ENCODE measurements at places on chromosomes 7 and 10.

- no peak for DNase-seq
These were observed 97.5 kb downstream of the GNAT3 start for GRCh38 chr7:80414331-80414730.

DNA sequence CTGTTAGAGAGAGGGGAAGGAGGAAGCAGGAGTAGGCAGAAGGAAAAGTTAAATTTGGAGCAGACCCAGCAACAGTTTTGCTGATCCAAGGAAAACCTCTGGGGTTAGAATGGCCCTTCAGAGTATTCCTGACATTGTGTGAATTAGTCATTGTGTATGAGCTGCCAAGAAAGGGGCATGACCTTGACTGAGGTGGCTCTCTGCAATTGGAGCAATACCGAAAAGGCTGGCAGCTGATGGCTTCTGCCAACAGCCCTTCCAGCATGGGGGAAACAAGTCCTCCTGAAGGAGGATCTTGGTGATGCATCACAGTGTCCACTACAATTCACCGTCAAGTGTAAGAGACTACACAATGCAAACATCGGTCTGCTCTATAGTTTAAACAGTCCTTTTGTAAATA lies 20.6 kb upstream of the WASL start:
- peak; percentile 60 for DNase-seq

DNA sequence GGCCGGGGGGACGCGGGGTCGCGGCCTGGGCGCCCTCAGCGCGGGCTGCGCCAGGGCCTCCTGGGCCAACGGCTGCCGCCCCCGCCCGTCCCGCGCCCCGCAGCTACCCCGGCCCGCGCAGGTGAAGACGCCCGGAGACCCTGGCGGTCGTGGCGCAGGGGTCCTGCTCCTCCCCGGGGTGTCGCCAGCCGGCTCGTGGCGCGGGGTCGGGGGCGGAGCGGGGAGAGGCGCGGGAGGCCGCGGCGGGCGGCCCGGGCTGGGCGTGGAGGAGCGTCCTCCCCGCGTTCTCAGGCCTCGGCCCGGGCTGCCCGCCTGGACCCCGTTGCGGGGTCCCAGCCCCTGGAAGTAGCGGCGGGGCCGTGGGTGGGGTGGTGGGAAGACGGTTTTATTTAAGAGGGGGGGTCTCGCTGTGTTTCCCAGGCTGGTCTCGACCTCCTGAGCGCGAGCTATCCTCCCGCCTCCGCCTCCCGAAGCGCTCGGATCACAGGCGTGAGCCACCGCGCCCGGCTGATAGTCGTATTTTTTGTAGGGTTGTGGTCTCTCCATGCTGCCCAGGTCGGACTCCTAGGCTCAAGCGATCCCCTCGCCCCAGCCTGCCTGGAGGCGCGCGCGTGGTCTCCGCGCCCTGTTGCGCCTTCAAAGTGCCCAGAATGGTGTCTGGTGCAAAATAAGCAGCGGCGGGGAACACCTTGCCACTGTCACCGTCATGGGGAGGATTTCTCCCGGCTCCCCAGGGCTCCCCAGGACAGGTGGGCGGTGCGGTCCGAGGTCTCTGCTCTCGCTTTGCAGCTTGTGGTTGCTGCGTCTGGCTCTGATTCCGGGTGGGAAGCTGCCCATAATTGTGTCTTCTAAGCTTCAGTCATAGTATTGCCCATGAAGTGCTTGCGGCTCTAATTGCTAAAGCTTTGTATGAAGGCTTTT lies 15.3 kb upstream of the SUN1 start:
- no peak for DNase-seq

- DNase-seq = no peak
These were observed 48.9 kb upstream of the PAX2 start for GRCh38 chr10:100696477-100696901.

DNA sequence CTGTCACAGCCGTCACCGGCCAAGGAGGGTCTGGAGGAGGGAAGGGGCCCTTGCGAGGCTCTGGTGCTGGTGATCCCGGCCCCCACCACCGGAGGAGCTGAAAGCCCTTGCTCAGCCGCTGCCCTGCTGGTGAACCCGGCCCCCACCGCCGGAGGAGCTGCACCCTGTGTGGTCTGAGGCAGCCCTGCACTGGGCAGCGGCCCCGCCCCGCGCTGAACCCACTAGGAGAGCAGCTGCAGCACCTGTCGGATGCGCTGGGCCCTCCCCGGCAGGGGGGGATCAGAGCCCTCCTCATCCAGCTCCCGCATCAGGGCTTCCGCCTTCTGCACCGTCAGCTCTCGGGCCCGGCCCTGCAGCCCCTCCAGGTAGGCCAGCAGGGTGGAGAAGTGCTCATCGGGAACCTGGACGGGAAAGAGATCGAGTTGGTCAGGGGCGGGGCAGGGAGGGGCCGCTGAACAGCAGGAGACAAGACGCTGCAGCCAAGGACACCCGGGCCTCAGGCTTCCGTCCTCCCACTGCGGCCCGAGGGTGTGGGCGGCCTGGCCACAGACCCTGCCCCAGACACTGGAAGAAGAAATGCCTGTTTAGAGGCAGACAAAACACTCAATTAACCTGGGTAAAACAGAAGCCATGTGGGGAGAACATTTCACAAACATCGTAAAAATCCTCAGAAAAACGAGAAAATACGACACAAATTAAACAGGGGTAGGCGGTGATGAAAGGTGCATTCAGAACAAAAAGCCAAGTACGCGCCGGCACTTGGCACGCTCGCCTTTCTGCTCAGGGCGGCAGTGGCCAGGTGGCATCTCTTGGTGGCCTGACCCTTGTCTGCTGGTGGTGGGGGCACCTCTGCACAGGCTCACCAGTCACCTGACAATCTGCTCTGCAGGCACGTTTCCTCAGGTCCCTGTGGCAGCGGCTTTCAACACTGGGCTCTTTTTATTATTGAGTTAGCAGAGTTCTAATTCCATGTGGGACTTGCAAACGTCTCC lies 14.7 kb downstream of the CYP2W1 start:
- no peak for DNase-seq

GRCh38 chr10:96691761-96692160 lies 28.6 kb downstream of the PIK3AP1 start:
- DNase-seq = no peak

DNA sequence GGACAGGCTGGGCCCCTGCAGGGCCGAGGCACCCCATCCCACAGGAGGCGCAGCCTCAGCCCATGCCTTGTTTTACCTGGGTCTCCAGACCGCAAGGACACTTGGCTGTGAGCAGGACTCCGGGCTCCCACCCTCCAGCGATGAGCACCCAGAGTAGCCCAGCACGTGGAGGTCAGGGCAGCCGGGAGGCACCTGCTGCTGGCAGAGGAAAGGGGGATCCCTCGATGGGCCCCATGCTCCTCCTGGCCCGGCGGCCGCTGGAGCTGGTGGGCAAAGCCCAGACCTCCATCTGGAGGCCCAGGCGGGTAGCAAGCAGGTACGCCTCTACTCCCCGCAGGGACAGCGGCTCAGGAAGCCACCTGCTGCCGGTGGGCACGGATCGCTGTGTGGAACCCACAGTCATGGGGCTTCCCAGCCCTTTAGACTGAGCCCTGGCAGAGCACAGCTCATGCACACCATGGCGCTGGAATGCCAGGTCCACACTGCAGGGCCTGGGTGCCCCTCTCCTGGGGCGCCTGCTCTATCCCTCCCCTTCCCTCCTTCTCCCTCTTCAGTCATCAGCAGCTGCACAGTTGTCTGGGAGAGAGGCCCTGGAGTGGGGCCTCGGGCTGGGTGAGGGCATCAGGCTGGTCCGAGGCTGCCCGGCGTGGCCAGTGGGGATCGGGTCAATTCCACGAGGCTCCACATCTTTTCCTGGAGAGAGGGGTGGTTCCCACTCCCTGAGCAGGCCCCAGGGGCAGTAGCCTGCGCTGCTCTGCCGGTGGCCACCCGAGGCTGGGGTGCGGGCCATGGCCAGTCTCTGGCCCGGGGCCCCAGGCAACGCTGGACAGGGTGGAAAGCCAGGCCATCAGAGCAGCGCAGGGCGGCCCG lies 65.7 kb downstream of the PWWP2B start:
- no peak for DNase-seq

DNA sequence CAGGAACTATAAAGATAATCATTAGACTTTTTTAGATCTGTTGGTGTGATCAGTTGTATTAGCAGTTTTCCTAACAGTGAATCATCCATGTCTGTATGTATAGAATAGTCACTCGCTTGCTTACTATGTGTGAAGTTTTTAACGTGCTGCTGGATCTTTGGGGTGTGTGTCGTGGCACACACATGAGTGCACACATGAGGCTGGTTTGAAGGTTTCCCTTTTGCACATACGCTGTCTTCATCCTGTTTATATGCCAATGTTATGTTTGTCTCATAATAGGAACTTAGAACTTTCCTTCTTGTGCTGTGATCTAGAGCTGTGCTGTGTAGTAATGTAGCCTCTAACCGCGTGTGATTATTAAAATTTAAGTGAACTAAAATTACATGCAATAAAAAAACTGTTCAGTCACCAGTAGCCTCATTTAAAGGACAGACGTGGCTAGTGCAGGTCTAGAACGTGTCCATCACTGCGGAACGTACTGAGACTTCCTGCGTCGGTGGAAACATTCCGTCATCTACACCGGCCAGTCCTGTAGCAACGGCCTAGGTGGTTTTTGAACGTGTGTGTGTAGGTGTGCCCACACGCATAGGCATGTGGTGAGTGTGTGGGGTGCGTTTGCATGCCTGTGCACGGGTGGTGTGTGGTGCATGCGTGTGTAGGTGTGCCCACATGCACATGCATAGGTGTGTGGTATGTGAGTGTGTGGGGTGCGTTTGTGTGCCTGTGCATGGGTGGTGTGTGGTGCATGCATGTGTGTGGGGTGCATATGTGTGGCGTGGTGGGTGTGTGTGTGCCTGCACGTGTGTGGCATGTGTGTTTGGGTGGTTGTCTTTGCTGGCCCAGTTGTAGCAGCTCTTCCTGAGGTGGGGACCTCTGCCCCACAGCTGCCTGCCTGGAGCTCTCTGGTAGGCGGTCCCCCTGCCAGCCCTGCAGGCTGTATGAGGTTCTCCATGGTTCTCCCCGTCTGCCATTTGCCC lies 56.6 kb downstream of the INPP5A start:
- DNase-seq = no peak

DNA sequence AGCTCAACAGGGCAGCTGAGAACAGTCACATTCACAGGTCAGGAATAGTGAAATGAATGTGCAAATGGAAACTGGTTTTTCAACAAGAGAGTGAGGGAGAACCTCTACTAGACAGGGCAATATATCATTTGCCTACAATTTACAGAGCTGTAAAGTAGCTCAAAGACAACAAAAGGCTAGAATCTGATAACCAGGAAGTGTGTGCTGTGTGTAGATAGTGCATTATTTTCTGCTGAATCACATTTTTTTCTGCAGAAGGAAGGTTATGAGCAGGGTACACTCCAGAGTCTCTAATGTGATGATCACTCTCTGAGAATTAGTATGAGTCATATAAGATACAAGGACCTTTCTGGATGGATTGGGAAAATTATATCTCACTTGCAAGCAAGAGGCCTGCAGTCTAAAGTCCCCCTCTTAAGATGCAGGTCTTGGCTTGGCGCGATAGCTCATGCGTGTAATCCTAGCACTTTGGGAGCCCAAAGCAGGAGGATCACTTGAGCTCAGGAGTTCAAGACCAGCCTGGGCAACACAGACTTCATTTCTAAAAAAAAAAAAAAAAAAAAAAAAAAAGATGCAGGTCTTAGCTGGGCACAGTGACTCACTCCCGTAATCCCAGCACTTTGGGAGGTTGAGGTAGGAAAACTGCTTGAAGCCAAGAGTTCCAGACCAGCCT lies 59.9 kb upstream of the COBL start:
- DNase-seq = no peak

- DNase-seq = no peak
These were observed 35.3 kb downstream of the SMURF1 start for GRCh38 chr7:99108613-99109012.

- DNase-seq = no peak
These were observed 89.2 kb upstream of the PFKP start for GRCh38 chr10:2978111-2978510.

- no peak for DNase-seq
These were observed 1.7 kb upstream of the IGFBP3 start for GRCh38 chr7:45922810-45923209.

- no peak for DNase-seq
These were observed 134.1 kb downstream of the ZNF438 start for GRCh38 chr10:30897547-30897946.

- no peak for DNase-seq
These were observed at the start of gene CYP2E1 for GRCh38 chr10:133526957-133527588. Gene CYP2E1 (plus strand): TSS chr10:133527363. CDS start chr10:133527396, 33 bp downstream.

- no peak for DNase-seq
These were observed 4.7 kb upstream of the CREB5 start for GRCh38 chr7:28407651-28408050.

DNA sequence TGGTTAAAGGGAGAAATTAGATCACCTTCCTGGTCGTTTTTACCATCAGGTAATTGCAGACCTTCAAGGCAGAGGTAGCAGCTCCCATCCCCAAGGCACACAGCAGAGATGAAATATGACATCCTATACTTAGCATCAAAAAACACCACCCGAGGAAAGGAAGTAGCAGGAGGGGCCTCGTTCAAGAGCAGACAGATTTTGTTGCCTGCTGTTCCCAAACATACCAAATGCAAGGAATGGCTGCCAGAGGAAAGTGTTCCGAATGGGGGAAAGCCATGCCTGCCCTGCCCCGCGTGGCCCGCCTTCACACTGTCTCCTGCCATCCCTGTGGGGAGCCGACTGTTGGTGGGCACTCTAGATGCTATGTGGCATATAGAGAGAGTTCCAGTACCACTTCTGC lies 18.0 kb downstream of the FKBP6 start:
- no peak for DNase-seq

DNA sequence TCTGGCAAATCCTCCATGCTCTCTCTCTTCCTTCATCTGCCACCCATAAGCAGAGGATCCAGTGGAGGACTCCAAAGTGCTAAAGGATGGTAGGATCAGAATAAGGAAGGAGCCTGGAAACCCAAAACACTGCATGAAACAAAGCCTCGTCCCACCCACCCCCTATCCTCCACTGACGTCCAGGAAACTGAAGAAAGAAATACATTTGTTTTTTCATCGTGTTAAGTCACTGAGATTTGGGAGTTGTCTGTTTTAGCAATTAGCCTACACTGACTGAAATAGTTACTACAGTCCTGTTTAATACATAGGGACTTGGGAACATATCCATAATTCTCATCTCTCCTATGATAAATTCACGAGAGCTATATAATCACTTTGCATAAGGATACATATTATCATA lies 14.8 kb downstream of the ANXA7 start:
- no peak for DNase-seq

DNA sequence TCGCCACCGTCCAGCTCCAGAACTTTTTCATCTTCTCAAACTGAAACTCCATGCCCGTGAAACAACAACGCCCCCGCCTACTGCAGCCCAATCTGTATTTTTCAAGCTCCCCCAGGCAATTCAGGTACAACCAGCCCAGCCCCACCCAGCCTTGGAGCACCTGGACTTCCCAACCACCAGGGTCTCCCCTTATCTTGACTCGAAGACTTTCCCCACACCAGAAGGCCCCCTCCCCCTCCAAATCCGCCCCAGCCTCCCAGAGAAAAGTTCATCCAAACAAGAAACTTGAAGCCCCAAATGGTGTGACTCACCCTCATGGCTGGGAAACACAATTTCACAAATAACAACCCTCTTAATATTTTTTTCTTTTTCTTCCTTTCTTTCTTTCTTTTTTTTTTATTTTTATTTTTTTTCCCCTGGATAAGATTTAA lies 10.6 kb downstream of the ZCCHC24 start:
- DNase-seq = no peak

All from SHP77 treated with DMSO at 0.1 percent for 48 hours (cell line).